ENCODE measurements at places on chromosomes 5 and 9.

DNA sequence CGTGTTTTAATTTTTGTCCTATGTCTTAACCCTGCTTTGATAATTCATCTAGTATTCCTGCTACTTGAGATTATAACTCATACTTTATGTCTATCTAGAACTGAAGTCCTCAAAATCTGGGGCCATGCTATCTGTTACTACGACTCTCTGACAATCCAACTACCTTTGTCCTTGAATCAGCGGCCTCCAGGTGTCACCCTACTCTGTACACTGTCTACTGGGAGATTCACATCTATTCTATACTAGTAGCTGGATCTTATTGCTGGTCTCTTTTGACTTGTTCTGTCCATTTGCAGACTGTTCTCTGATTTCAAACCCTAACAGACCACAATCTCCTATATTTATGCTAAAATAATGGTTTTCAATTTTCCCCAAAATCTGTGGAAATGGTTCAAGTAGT is 225.5 kb upstream of the ELAVL2 start:
- DNase-seq = no peak

GRCh38 chr9:115063058-115063845 is 54.7 kb downstream of the TNC start:
- DNase-seq = no peak

DNA sequence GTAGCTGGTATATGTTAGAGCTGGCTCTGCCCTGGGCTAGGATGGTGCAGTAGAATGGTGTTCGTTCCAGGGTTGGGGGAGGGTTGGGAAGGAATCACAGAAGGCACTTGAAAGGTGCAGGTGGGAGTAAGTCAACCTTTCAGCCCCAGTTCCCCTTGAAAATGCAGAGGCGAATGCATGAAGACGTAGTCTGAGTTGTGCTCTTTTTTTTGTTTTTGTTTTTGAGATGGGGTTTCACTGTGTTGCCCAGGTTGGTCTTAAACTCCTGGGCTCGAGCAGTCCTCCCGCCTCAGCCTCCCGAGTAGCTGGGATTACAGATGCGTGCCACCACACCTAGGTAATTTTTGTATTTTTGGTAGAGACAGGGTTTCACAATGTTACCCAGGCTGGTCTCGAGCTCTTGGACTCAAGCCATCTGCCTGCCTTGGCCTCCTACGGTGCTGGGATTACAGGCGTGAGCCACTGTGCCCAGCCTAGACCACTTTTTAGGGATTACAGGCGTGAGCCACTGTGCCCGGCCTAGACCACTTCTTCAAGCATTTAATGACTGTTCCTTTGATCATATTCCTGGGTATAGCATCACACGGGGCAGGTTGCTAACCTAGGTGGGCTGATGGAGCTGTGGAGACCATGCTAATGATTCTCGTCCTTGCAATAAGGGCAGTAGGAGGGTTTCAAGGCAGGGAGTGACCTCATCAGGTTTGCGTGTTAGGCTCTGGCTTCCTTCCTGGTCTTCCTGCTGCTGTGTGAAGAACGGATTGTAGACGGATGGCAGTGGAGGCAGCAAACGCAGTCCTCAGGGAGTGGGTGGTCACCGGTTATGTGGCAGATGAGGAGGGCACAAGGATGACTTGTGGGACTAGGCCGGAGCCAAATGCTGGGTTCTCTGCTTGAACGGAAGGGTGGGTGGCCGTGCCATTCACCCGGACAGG is 13.7 kb downstream of the EHMT1 start:
- DNase-seq = no peak

DNA sequence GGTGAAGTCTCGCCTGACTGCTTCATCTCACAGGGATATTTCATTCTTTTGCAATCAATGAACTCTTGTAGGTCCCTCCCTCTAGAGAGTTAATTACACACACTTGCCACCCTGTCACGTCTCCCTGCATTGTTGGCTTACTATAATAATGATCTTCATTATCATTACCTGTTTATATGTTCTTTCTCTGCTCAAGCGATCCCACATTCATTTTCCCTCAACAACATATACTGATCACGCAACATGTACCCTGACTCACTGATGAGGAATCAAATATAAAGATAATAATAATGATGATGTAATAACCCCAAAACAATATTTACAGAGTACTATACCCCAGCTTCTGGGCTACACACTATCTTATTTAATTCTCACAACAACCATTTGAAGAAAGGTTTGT is 88.5 kb downstream of the FEM1C start:
- no peak for DNase-seq

DNA sequence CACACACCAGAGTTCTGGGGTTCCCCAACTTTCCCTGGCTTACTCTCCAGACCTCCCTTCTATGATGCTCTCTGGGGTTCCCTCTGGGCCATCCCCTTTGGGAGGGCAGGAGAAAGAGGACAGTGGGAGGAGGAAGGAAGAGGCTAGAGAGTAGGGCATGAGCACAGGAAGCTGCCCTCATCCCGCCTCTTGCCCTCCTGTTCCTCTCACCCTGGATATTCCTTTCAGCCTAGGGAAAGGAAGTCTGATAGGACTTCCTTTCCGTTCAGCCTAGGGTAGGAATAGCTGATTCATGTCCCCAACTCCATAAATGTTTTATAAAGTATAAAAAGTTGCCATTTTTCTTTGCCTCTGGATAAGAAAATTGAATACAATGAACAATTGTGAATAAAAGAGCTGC is 7.4 kb downstream of the MAP1B start:
- DNase-seq = no peak

GRCh38 chr5:88799938-88800535 is 82.9 kb downstream of the MEF2C start:
- no peak for DNase-seq

- DNase-seq = no peak
Observed at GRCh38 chr9:129964901-129965734, 77.9 kb downstream of the FNBP1 start.

GRCh38 chr5:127441799-127442484 is 75.5 kb upstream of the PRRC1 start:
- no peak for DNase-seq

DNA sequence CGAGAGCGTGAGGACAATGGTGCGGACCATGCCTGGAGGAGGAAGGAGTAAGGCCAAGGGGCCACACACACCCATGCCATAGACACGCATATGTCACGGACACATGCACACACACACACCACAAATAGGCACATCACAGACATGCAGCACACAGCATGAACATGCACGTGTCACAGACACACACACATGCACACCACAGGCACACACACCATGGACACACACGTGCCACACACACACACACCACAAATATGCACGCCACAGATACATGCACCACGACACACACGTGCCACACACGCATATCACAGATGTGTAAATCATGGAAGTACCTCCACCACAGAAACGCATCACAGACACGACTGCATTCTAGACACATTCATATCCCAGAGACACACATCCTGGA is 16.7 kb downstream of the TERT start:
- DNase-seq = no peak

DNA sequence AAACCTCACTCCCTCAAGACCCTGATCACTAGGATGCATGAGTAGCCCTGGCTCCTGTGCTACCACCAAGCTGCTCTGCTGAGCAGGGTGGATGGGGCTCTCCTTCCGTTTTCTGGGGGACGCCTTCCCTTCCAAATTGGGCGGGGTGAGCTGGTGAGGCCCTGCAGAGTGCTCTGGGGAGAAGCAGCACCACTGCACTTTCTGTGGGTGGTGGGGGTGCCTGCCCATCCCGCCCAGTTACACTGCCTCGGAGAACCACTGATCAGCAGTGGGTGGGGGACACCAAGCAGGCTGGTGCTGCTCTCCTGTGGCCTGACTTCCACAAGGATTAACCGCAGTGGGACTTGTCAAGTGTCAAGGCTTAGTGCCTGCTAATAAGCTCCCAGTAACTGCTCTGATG is 19.0 kb downstream of the GFPT2 start:
- DNase-seq = no peak

DNA sequence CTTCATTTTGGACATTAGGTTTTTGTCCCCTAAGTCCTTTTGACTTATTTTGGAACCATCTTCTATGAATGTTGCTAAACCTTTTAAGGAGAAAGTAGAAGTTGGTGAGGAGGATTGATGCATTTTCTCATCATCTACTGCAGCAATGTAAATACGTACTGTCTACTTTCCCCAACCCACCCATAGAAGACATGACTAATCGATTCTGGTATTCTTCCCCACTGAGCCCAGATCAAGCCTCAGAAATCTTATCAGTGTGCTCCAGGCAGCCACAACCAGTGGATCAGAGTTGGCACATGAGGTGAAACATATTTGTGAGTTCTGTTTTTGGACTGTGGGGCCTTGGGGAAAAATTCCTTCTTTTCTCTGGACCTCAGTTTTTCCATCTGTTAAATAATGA is 57.7 kb downstream of the FGF18 start:
- DNase-seq = no peak

DNA sequence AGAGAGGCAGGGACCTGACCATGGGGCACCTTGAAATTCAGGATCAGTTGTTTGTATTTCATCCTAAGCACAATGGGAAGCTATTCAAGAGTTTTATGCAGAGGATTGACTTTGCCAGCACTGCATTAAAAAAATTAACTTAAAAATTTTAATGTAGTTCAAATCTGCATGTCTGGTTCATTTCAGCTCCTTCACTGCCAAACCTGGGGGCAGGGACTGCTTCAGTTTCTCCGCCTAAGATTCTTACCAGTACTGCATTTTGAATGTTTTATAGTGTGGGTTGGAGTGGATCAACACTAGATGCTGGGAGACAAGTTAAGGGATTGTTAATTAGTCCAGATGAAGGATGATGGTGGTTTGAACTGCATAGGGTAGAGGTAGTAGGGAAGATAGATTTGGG is 15.7 kb upstream of the MSMP start:
- DNase-seq = no peak

DNA sequence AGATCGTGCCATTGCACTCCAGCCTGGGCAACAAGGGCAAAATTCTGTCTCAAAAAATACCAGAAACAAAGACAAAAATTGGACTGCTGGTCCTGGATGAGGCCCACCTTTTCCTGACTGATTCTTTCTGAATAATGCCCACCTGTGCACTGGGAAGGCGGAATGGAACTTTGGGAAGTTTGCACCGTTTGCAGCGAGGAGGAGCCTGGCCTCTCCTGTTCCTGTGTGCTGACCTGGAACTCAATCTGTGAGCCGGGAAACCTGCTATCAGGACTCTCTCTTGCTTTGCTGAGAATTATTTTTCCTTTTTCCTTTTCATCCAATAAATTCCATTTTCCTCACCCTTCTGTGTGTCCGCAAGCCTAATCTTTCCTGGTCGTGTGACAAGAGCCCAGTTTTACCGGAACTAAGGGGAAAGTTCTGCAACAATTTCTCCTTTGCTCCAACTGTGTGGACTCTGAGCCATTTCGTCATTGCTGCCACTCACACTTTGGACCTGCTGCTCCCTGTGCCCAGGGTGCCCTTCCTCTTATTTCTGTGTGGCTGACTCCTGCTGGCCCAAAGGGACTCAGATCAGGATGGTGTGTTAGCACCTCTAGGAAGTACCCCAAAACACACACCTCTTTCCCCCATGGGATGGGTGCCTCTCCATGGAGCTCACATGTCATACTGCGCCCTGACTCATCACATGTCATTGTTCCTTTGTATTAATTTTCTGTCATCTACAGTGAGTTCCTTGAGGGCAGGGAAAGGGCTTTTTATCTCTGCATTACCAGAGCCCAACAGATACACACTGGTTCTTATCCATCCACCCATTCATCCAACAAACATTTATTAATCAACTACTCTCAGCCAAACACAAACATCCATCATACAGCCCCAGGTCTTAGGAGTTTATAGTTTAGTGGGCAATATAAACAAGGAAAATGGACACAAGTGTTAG is 4.7 kb upstream of the GLRX start:
- no peak for DNase-seq

DNA sequence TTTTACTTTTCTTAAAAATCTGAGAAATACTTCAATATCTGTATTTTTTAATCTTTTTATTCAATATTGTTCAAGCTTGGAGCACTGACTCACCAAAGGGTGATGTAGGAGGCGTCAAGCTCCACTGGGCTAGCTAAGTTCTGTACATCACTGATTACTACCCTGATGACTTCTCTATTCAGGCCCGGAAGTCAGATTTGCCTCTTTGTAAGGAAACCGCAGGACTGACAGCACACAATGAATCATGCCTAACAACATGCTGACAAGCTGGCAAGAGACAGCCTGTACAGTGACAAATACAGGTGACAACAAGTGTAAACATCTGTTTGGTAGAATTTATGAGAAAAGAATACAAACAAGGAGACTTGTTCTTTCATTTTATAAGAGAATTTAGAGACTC is 627.9 kb upstream of the RORB start:
- DNase-seq = no peak

GRCh38 chr5:175689147-175689991 is 31.5 kb downstream of the HRH2 start:
- DNase-seq = no peak

DNA sequence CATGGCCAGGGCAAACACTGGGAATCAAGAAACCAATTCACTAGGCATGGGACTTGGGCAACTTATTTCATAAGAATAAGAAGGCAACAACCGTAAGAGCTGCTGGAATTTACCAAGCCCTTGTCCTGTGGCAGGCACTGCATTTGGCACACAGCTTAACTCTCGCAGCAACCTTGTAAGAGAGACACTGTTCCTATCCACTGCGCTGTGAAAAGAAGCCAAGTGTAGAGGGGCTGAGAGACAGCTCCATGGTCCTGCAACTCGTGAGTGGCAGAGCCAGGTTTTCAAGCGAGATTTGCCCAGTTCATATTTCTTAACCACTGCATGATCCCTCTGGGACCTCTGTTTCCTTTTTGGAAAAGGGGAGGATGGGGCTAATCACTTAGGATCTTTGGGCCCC is 129.3 kb upstream of the STC2 start:
- no peak for DNase-seq

DNA sequence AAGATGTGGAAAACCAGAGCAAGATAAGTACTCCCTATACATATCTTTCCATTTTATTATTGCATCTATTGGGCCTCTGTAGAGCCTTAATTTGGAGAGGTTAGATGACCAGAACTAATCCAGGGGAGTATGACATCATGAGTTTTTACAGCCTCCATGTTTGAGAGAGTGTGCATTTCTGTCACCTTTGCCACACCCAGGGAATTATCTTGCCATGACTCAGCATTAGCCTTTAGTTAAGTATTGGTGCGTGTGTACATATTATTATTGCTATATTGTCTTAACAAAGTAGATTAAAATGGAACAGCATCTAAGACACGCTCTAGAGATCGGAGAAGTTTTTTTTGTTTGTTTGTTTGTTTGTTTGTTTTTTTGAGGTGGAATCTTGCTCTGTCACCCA is 27.6 kb downstream of the DIMT1 start:
- no peak for DNase-seq

- DNase-seq = no peak
Observed at GRCh38 chr5:1141834-1142233, 30.0 kb upstream of the SLC12A7 start.

DNA sequence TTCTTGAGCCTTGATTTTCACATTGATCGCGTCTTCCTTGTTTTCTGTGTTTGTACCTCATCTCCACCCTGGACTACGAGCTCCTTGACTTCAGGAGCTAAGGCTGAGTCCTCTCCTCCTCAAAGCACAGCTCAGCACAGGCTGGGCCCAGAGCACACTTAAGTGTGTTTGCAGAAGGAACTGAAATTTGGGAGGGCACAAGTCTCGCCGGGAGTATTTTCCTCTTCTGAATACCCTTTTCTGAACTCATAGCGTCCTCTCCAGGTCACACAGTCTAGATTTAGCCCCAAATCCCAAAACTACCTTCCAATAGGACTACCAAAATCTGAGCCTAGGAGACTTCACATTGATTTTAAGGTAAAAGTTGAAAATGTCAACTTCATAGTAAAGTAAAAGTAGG is 41.6 kb downstream of the TSTD2 start:
- no peak for DNase-seq

- no peak for DNase-seq
Observed at GRCh38 chr9:122096620-122097415, 3.7 kb upstream of the TTLL11 start.

GRCh38 chr9:114076237-114077161 is 1.6 kb downstream of the AMBP start:
- DNase-seq = no peak

Data from caudate nucleus (tissue), 63 donors.